ENCODE measurements at places on chromosomes 5 and 9.
A peak's percentile ranks its signal among the peaks of the same experiment; 100 is the strongest.

GRCh38 chr5:134226441-134227192, 744 bp upstream of the PPP2CA start:
- no peak for DNase-seq

- DNase-seq = peak; percentile 12
Measured at GRCh38 chr9:122988920-122989621, 44.4 kb upstream of the GPR21 start.

- no peak for DNase-seq
Measured at GRCh38 chr5:13553896-13554295, 390.6 kb downstream of the DNAH5 start.

- no peak for DNase-seq
Measured at GRCh38 chr5:10885026-10885425, 124.0 kb upstream of the DAP start.

- peak; percentile 33 for DNase-seq
Measured at GRCh38 chr5:114101153-114101552, 260.7 kb upstream of the KCNN2 start.

GRCh38 chr9:35666549-35666948, 1.6 kb upstream of the ARHGEF39 start:
- DNase-seq = no peak

DNA sequence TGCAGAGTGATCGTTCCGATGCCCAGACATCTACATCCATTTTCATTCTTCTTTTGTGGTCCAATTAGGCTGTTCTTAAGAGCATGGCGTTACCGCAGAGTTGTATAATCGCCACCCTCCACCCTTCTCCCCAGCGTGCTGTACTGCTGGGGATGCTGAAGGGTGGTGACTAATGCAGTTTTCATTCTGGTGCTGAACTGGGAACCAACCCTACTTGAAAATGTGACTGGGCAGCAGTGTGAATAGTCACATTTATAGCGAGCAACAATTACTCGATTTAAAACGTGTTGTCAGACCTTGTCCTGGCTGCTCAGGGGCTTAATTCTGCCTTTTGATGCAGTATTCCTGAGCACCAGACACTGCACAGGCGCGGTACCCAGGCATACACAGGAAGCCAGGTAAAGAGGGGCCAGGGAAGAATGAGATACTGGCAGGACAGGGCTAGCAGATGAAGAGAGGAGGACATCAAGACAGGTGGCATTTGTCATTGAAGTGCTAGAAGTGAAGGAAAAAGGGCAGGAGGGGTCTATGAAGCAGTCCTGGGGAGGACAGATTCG, 719 bp upstream of the ISCA1 start:
- DNase-seq = peak; percentile 79

DNA sequence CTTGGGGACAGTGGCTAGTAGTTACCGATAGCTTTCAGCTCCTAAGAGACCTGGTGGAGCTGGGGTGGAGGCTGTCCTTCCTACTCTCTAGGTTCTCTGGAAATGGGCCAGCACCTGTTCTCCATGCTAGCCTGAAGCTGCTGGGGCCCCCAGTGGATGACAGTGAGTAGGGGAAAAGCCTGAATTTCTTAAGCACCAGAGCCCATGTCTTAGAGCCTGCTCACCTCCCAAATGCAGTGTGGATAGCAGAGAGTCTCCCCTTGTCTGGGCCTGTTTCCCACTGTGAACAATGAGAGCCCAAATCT, 105.8 kb downstream of the DAB2IP start:
- DNase-seq = no peak

GRCh38 chr5:84370176-84370575, 14.5 kb downstream of the EDIL3 start:
- no peak for DNase-seq

- no peak for DNase-seq
Measured at GRCh38 chr9:126171641-126172040, 155.0 kb upstream of the MVB12B start.

DNA sequence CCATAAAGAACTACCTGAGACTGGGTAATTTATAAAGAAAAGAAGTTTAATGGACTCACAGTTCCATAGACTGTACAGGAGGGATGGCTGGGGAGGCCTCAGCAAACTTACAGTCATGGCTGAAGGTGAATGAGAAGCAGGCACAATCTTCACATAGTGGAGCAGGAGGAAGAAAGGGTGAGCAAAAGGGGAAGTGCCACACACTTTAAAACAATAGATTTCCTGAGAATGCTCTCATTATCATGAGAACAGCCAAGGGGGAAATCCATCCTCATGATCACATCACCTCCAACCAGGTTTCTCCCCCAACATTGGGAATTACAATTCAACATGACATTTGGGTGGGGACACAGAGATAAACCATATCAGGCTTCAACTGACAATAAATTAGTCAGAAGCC, 664.9 kb downstream of the TAF11L14 start:
- DNase-seq = peak; percentile 25

- DNase-seq = peak; percentile 11
Measured at GRCh38 chr9:121156263-121156731, 45.4 kb downstream of the RAB14 start.

DNA sequence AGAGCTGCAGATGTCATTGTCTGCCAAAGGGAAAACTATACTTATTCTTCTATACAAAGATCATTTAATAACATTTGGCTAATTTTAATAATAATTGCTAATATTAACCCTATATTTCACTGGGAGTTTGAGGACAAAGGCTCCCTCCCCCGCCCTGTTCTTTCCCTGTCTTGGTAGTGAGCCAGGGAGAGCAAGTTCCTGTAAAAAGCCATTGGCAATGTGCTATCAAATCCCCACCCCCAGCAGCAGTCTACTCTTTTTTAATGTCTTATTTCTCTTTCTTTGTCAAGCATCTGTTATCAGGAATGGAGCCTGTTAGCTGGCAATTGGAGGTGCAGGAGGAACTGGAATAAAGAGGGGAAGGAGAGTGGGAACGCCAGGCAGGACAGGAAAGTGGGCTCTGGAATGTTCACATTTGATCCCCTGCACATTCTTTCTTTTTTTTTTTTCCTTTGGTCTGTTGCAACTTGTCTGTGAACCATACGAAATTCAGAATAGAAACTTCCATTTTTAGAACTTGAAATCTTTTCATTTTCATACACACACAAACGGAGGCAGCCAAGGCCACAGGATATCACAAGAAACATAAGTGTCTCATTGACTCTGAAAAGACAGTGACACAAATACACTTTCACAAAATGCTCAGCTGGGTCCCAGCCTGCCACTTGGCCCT, 664.8 kb upstream of the ZNF608 start:
- no peak for DNase-seq

DNA sequence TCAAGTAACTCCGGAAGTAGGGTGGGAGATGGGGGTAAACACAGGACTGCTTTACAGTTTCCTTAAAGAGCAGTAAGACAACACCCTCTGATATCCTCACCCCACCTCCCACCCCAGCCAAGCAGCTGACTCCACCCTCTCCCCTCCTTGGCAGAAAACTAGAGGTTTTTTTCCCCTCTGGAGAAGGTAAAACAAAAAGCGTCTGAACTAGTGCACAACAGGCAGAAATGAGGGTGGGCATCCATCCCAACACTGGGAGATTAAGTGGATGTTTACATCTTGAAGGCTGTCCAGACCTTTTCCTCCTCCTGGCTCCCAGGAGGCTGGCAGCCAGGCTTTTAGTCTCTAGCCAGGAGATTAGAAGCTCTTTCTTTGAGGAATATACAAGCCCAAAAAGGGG, 13.9 kb upstream of the CTNNAL1 start:
- no peak for DNase-seq

DNA sequence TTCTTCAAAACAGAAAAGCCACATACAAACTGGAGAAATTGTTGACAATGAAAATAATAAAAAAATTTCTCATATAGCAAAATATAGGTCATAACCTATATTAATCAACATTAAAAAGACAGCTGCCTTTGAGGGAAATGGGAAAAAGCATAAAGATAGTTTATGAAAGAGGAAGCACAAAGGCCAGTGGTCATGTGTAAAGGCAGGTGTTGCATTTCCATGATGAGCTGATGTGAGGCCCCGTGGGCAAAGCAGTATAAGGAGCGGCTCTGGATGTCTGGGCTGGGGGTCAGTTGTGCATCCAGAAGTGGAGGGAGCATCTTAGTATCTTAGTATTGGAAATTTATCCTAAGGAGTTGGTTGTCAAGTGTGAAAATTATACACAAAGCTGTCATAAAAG, 18.3 kb downstream of the NDUFS6 start:
- no peak for DNase-seq

DNA sequence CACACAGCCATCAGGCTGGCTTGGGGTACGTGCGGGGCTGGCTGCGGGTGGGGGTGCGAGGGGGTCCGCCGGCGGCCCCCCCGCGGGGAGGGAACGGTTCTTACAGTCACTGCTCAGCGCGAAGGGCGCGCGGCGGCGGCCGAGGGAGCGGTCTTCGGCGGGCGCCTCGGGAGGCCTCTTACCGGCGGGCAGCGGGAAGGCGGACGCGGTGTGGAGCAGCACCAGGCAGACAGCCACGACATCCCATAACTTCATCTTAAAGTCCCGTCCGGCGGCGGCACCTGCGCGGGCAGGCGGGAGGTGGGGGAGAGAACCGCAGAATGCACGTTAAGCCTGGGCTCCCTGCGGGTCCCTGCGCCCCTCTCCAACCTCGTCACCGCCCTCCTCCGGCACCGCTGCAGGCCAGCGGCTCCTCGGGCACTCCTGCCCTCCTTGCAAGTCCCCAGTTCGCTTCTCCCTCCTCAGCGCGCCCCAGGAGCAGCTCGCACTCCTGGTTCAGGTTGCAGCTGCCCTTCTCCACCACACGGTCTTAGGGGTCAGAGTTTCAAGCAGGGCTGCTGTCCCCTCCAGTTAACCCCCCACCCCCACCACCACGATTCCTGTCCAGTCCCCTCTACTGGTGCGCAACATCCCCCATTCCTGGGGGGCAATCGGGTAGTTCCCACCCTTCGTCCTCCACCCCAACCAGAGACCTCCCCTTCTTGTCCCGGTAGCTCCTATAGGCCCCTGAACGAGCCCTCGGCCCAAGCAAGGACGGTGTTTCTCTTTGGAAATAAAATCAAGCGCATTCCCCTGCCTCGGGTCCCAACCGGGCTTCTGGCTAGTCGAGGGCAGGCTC, 5.1 kb downstream of the GDNF start:
- no peak for DNase-seq

DNA sequence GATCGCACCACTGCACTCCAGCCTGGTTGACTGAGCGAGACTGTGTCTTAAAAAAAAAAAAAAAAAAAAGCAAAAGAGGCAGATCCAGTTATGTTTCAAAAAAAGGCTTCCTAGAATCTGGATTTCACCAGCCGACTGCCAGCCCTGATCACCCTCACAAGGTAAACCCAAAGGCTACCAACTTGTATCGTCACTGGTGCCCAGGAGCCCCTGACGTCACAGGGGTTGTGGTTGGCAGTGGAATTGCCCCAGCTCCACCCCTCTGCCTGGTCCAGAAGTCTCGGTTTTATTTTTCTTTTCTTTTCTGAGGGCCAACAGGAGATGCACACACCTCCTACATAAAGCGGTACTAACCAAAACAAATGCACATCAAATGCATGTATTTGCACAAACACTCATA, 6.0 kb upstream of the LMX1B start:
- peak; percentile 24 for DNase-seq

DNA sequence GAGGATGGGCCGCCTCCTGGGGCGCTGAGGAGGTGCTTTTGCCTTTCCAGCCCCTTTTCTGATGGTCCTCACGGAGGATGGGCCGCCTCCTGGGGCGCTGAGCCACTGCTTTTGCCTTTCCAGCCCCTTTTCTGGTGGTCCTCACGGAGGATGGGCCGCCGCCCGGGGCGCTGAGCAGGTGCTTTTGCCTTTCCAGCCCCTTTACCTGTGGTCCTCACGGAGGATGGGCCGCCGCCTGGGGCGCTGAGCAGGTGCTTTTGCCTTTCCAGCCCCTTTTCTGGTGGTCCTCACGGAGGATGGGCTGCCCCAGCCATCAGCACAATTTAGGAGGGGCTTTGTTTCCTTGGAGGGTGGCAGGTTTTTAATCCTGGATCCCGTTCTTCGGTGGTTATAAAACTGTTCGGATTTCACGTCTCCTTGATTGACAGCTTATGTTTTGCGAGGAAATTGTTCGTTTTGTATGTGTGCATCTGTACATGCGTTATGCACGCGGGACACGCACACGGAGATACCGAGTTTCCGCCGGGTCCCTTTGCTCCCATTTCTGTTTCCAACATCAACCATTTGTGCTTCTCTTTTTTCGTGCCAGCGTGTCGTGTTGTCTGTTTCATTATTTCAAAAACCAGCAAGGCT, 34.7 kb upstream of the SLC9A3 start:
- no peak for DNase-seq

DNA sequence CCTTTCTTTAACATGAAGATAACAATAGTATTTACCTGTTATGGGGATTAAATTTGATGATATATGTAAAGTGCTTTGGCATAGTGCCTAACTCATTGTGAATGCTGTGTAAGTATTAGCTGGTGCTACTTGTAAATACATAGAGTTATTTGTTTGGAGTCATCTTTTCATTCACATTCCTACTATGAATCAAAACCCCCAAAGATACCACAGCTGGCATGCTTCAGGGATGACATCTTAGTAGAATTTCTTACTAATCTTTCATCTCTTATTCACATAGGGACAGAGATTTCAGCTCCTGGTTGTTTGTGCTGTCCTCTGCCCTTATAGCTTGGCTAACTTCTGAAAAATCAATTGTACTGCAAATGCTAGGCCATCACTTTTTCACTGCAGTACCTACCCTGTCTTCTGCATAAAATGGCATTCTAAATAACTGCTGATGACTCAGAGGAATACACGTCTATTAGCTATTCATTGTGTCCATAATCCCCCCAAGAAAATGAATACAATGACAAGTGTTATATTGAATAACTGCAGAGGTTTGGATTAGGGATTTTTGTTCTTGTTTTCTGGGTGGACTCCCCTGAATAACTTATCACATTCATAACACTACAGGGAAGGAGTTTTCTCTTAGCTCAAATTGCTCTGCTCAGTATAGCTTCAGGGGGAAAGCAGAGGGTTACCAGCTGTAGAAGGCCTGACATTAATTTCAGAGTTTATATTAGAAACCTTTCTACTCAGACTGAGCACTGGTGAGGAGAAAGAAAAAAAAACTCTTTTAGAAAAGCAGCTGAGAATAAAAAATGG, 192.2 kb upstream of the C9orf72 start:
- DNase-seq = no peak

- no peak for DNase-seq
Measured at GRCh38 chr9:14198841-14199455, 115.0 kb downstream of the NFIB start.
